ENCODE measurements at places on chromosomes 4 and X. TPM values are rescaled to one million over a fixed set of nuclear protein-coding genes. Genes with fewer than 3 reads are reported as not detected.
A peak's percentile ranks its signal among the peaks of the same experiment; 100 is the strongest.

GRCh38 chr4:14607578-14607977 lies 394.7 kb upstream of the CPEB2 start:
- DNase-seq, result no peak

Gene TRO
- 127 TPM for polyA plus RNA-seq

Gene CTAG1B
- not detected for polyA plus RNA-seq

DNA sequence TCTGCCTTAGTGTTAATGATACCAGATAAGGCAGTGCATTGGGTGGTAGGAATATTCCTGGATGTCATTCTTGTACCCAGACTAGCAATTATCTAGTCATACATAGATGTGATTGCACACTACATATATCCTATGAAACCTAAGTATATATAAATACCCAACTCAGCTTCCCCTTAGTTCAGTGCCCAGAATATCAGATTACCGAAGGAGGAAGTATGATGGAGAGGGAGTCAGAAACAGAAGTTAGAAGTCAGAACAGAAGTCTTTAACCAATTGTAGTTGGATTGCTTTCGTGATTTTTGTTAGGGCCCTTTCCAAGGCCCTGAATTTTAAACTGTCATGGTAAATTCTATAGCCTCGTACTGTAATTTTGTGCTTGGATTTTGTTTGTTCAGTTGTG lies 42.9 kb downstream of the MOB1B start:
- DNase-seq, result no peak

DNA sequence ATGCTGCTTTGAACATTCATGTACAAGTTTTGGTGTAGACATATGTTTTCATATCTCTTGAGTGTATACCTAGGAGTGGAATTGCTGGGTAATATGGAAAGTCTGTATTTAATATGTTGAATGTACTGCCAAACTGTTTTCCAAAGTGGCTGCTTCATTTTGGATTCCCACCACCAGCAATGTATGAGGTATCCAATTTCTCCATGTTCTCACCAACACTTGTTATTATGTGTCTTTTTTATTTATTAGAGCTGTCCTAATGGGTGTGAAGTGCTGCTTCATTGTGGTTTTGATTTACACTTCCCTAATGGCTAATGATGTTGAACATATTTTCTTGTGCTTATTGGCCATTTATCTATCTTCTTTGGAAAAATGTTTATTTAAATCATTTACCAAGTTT lies 60.4 kb downstream of the BCOR start:
- DNase-seq, result no peak

GRCh38 chrX:80808881-80809411 lies 731 bp downstream of the BRWD3 start:
- peak; percentile 4 for DNase-seq

Gene NRK
- polyA plus RNA-seq, result 13.8 TPM

Gene PGAM4
- 0.28 TPM for polyA plus RNA-seq

- DNase-seq, result no peak
Observed at GRCh38 chr4:85475631-85476233, 782 bp downstream of the ARHGAP24 start.

Gene NHSL2
- polyA plus RNA-seq, result 10.0 TPM

DNA sequence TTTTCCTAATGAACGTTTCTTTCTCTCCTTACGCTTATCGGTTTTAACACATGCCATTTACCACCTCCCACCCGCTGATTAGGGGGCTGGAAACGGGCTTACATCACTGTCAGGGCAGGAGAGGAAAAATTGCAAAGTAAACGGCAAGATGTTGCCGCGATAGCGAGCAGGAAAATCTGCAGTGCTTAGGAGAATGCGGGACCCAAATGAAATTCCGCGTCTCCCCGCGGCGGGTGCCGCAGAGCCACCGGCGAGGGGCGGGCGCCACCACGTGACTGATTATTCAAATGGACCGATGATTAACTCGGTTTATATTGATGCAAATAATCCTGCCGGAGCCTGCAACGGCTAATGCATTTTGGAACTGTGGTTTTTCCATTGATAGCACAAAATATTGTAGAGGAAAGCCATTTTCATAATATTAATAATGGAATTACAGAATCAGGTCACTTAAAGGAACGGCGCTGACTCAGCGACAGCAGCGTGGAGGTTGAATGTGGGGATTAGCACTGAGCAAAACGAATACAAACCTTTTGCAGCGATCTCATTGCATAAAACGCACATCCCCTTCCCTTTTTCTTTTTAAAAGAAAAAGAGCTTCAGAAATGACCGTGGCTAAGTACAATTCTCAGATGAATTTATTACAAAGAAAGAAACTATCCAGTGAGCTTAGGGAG lies 224.2 kb downstream of the STIM2 start:
- no peak for DNase-seq

DNA sequence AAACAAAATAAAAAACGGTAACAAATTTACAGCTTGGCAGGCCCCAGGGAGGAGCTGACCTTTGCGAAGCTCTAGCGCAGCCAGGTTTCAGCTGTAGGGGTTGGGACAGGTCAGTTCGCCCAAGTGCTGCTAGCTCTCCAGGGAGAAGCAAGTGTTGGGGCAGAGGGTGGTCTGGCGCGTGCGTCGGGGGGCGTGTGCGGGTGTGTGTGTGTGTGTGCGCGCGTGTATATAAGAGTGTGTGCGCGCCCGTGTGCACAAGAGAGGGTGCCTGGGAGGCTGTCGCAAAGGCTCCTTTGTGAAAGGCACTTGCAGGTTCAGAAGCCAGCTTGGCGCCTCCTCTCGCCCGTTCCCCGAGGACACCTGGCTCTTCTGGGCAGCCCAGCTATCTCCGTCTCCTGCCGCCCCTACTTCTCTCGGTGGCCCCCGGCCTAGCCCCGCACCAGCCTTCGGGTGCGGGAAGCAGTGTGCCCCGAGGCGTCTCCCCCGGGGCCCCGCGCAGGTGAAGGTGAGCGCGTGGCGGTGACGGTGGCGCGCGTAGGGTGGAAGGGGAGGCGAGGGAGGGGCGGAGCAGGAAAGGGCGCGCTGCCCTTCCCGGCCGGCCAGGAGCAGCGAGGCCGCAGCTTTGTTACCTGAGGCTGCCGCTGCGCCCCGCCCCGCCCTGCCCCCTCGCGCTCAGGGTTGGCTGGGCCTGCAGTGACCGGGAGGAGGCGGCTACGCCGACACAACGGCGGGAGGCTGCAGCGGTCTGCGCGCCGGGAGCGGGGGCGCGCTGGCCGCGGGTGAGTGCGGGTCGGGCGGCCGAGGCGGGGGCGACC lies at the start of gene FHDC1:
TSS of gene FHDC1 (plus strand) at position 693 of the 815 bp plus-strand sequence. CDS start 6,735 bp downstream, outside the sequence.
- DNase-seq, result peak; percentile 62

Gene MMRN1
- 3.4 TPM for polyA plus RNA-seq

DNA sequence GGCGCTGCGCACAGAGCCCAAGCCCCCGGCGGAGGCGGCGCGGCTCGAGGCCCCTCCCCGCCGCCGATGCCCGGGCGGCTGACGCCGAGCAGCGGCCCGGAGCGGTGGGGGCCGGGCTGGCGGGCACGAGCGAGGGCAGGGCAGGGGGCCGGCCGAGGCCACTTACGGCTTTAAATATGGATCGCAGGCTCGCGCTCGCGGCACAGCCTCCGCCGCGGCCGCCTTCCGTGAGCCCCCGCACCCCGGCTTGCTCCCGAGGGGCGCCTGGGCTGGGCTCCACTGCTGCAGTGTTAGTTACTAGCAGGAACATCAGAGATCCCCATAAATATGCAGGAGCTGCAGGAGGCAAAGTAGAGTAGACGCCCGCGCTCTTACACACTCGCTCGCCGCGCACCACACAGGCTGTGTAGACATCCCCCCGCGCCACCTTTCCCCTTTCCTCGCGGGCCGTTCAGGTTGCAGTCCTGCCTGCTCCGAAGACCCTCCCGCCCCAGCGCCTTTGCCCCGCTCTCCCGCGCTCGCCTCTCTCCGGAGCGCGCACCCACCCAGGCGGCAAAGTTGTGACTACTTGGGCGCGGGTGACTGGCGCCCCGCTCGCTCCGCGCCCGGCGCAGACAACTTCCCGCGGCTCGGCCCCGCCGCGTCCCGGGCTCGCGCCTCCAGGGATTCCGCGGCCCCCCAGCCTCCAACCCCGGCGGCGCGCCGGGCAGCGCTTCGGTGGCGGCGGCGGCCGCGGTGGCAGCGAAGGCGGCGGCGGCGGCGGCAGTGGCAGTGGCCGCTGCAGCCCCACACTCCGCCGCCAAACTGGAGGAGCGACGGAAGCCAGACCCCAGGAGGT lies 152.0 kb upstream of the SLC4A4 start:
- DNase-seq, result peak; percentile 59

DNA sequence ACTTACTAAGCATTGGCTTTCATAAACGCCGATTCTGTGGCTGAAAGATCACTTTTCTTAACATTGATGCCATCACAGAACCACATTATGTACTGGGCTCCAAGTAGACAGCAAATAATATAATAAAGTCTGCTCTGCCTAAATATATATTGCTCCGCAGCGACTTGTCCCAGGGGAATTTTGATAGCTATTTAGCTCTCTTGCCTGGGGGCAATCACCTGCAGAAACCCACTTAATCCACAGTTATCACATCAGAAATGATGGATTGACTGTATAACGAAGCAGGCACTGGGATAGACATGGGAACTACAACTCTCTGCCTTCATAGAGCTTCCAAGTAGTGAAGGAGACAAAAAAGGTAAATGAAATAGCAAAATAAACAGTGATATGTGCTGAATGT lies 48.0 kb upstream of the MYOZ2 start:
- no peak for DNase-seq

Gene CITED1
- 10.2 TPM for polyA plus RNA-seq

Gene CYLC1
- polyA plus RNA-seq, result not detected

Gene SPANXN4
- not detected for polyA plus RNA-seq

DNA sequence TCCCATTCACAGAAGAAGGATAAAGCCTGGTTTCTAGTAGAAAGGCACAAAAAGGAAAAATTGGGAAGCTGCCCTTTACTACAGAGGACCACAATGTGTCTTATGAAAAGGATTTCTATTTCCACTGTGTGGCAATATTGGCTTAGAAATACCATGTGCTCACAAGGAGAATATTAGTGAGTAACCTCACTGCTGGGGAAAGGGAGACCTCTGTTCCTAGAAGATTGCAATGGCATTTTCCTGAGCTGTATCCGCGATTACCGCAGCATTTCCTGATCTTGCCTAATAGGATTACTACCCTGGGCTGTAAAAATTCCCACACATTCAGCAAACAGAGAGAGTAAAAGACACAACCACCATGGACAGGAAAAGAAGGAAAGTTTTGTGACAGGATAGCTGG lies 308.8 kb upstream of the TECRL start:
- no peak for DNase-seq

DNA sequence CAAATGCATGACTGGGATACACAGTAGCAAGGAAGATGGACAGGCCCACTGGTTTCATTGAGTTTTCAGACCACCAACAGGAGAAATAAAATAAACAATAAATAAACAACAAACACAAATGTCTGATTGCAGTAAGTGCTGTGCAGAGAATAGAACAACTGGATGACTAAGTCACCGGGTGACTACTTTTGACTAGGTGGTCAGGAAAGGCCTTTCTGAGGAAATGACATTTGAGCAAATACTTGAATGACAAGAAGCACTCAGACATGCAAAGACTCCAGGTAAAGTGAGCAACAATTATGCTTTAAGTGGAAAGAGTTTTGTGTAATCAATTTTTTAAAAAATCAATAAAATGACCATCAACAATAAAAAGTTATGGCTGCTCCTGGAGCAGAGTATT lies 137.7 kb downstream of the BTC start:
- DNase-seq, result no peak

Gene MAP7D2
- polyA plus RNA-seq, result 4.3 TPM

- DNase-seq, result no peak
Observed at GRCh38 chrX:74523224-74523623, 91.2 kb downstream of the RLIM start.

Gene COX7B2
- not detected for polyA plus RNA-seq

Gene PCDH11X
- 0.06 TPM for polyA plus RNA-seq

DNA sequence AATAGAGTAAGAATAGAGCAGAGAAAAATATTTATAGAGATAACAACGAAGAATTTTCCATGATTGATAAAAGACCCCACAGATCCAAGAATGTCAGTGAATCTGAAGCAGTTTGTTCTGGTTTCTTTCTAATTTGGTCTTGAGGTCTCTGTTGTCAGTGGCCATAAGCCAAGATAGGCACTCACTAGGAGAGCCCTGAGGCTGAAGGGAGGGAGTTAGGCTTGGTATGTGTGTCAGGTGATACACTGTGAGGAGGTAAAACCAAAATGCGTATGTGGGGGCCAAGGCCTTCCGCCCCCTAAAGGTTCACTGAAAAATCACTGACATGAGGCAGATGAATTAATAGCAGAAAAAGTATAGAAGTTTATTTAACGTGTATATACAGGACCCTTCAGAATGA lies 382.3 kb upstream of the HTR2C start:
- no peak for DNase-seq

Gene FAM133A
- polyA plus RNA-seq, result 0.16 TPM

Gene GRID2
- 4.8 TPM for polyA plus RNA-seq

Gene ARSJ
- 18.9 TPM for polyA plus RNA-seq

DNA sequence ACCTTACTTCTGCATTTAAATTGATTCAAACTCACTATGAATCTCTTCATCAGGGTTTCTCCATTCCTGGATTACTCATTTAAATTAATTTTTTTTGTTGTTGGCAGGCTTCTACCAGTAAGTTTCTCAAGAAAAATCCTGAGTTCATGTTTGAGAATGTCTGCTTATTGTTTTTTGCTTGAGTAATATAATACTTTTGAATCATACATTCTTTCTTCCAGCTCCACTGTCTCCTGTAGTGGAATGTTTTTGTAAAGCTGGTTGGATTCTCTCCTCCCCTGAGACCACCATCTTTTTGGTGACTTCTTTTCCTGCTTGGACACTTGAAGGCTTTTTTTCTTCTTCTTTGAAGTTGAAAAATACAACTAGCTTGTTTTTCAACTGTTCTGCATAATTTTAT lies 4.3 kb upstream of the MID1IP1 start:
- no peak for DNase-seq

Gene CT45A10
- polyA plus RNA-seq, result not detected

- no peak for DNase-seq
Observed at GRCh38 chr4:168528131-168528949, 31.5 kb downstream of the PALLD start.

GRCh38 chr4:109873791-109874514 lies 26.0 kb downstream of the LRIT3 start:
- DNase-seq, result no peak

GRCh38 chrX:121216641-121217374 lies 169.4 kb downstream of the GLUD2 start:
- no peak for DNase-seq

Gene TMEM35A
- polyA plus RNA-seq, result 8.9 TPM

DNA sequence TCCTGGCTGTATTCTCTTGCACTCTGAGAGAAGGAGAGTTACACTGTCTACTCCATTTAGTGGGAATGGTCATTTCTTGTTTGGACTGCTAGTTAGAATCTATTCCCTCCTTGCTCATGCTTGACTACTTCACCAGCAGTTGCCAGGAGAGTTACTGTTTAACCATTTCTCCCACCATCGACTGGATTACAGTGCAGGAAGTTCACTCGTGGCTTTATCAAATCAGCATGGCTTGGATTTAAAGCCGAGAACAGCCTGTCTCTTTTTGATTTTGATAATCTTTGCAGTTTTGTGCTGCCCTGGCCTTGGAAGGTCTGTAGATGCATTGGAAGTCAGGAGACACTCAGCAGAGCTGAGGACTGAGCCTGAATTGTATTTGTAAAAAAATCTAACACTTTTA lies 3.2 kb downstream of the GBA3 start:
- DNase-seq, result peak; percentile 16

- DNase-seq, result no peak
Observed at GRCh38 chr4:140115140-140115539, 38.8 kb downstream of the MAML3 start.
